ENCODE measurements at places on chromosomes 4 and X. TPM values are rescaled to one million over a fixed set of nuclear protein-coding genes. Genes with fewer than 3 reads are reported as not detected.

- no peak for DNase-seq
These were observed 14.6 kb downstream of the CTBP1 start for GRCh38 chr4:1234309-1234695.

GRCh38 chrX:2828344-2828958, at the start of gene GYG2:
GYG2 (plus strand) TSS chrX:2828930; CDS start chrX:2830189, 1,259 bp downstream.
- DNase-seq = no peak

- DNase-seq = peak; percentile 93
These were observed 5.6 kb downstream of the FLNA start for GRCh38 chrX:154368630-154369448.

GAGE12C gene
- not detected for polyA plus RNA-seq

HSD17B13 gene
- 0.63 TPM for polyA plus RNA-seq

RNF212 gene
- polyA plus RNA-seq = 2.1 TPM

NPFFR2 gene
- polyA plus RNA-seq = not detected

Measured in B cell (primary cell).